ENCODE measurements at places on chromosomes 7 and 10. TPM values are rescaled to one million over a fixed set of nuclear protein-coding genes. Genes with fewer than 3 reads are reported as not detected.

ELN gene
- 4.1 TPM for total RNA-seq

GRCh38 chr7:20798081-20798693, 11.5 kb upstream of the SP8 start:
- peaks cover 62% of the 10 kb centered on the region for H3K27me3 ChIP-seq
- peak overlapping the region; percentile 43 for H3K4me3 ChIP-seq
- no peak overlapping the region for H3K27ac ChIP-seq
- H3K4me1 ChIP-seq: no peaks in the 10 kb centered on the region

ABCC2 gene
- 1.4 TPM for total RNA-seq

PNLIPRP1 gene
- not detected for total RNA-seq

DNA sequence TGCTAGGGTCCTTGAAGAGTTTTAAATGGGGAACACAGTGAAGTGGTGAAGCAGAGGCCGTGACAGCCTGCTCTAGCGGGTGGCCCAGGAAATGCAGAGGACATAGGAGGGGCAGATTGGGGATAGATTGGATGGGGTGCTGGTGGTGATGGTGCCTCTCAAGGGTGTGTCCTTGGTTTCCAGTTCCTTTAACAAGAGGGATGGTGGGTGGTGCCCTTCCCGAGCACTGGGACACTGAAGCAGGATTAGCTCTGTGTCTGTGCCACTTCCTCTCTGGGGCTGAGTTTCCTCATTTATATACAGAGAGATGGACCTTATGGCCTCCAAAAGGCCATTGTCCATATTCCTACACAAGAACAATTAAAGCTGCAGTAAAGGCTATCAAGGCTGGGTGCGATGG, 285.5 kb downstream of the TCF7L2 start:
- no peaks in the 10 kb centered on the region for H3K36me3 ChIP-seq
- no peaks in the 10 kb centered on the region for H3K27me3 ChIP-seq
- H3K4me1 ChIP-seq: no peaks in the 10 kb centered on the region
- no peak overlapping the region for H3K27ac ChIP-seq
- DNase-seq: no peak

GRCh38 chr7:2984091-2984490, 59.6 kb downstream of the CARD11 start:
- H3K4me1 ChIP-seq: no peaks in the 10 kb centered on the region
- no peak overlapping the region for H3K27ac ChIP-seq
- H3K4me3 ChIP-seq: no peak overlapping the region
- H3K27me3 ChIP-seq: no peaks in the 10 kb centered on the region
- DNase-seq: no peak
- no peaks in the 10 kb centered on the region for H3K36me3 ChIP-seq

DNA sequence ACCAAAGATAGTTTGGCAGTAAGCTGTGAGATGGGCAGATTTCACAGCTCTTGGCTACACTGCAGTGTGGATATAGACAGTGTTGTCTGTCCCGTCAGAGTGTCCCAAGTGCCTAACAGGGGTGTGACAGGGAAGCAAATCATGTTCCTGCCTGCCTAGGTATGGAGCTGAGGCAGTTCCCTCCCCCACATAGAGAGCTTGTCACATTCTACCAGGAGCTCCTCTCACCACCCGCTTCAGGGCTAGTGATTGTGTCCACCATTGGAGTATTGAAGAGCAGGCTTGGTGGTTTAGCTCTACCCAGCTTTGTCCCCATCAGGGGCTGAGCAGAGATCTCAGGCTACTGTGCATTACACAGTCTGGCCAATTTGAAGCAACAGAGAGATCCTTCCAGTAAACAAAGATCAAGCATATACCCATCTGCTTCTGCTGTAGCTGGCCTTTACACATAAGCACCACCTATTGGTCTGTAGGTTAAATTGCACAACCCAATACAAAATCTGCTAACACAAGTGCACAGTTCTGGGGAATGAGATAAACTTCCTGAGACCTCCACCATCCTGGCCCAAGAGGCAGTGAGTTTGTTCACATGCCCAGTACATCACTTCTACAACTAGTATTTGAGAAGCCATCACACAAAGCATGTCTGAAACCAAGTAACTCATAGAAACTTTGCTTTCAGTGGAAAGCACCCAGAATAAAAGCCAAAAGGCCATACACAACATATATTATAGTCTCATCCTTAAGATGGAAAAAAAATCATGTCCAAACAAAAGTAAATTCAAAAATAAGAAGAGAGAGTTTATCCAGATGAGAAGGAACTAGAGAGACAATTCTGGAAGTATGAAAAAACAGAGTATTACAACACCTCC, 67.3 kb downstream of the GLCCI1 start:
- H3K27ac ChIP-seq: no peak overlapping the region
- H3K4me3 ChIP-seq: no peak overlapping the region
- no peaks in the 10 kb centered on the region for H3K36me3 ChIP-seq
- DNase-seq: no peak
- no peaks in the 10 kb centered on the region for H3K4me1 ChIP-seq

DNA sequence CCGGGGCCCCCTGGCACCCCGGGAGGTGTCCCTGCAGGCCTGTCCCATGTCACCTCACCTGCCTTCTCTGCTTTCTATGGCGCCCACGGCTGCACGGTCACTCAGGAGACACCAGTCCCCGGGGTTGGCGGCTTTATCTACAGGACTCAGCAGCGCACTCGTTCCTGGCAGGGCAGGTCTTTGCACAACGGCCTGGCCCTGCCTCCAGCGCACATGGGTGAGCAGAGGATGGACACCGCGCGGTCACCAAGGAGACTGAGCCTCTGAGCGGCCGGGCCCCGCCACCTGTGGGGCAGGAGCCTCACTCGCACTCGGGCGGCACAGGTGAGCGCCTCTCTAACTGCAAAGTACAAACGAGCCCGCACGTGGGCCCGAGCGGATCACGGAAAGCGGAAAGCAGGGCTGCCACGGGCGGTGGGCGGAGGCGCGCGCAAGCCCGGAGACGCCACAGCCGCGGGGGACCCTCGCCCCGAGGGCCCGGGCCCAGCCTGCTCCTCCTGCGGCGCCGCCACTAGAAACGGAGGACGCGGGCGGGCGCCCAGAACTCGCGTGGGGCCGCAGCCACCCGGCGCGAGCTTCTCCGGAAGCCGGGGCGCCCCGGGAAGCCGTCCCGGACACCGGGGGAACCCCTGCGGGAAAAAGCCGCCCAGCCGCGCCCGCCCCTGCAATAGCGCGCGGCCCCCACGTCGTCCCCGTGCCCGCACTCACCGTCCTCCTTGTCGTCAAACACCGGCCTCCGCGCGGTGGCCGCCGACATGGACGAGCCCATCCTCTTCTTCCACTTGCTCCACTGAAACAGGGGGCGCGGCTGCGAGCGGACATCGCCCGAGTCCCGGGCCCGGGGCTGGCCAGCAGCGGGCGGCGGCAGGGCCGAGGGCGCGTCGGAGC, 642 bp downstream of the STK32C start:
- H3K27me3 ChIP-seq: no peaks in the 10 kb centered on the region
- H3K27ac ChIP-seq: peak overlapping the region; percentile 7
- H3K36me3 ChIP-seq: no peaks in the 10 kb centered on the region
- peak overlapping the region; percentile 25 for H3K4me3 ChIP-seq

SYT15B gene
- 15.0 TPM for total RNA-seq

GRCh38 chr10:23345861-23346260, 1.3 kb upstream of the C10orf67 start:
- H3K27ac ChIP-seq: no peak overlapping the region
- H3K4me3 ChIP-seq: no peak overlapping the region

DNA sequence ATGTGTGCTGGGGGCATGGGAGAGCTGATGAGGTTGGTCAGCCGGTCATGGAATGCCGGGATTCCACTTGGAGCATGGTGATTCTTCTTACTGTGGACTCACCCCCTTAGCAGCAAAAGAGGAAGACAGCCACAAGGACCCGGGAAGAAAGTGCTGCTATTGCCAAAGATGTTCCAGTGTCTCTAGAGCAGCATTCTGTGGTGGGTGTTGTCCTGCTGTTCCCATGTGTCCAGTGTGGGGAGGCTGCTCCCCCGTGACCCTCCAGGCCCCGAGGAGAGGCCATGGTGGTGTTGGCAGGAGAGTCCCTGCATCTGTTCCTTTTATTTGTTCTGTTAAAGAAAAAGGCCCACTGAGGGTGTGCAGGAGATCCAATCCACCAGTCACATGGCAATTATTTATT, 499.4 kb downstream of the RPS24 start:
- no peak overlapping the region for H3K4me3 ChIP-seq
- DNase-seq: no peak
- H3K27ac ChIP-seq: no peak overlapping the region
- no peaks in the 10 kb centered on the region for H3K36me3 ChIP-seq
- no peaks in the 10 kb centered on the region for H3K4me1 ChIP-seq

GRCh38 chr10:117186832-117187615, 10.3 kb upstream of the KCNK18 start:
- no peak for DNase-seq
- no peaks in the 10 kb centered on the region for H3K36me3 ChIP-seq
- H3K4me3 ChIP-seq: no peak overlapping the region
- no peak overlapping the region for H3K27ac ChIP-seq

GFRA1 gene
- total RNA-seq: 2.6 TPM

- no peaks in the 10 kb centered on the region for H3K36me3 ChIP-seq
- no peak overlapping the region for H3K4me3 ChIP-seq
- no peaks in the 10 kb centered on the region for H3K27me3 ChIP-seq
These were observed 11.4 kb upstream of the TACR2 start for GRCh38 chr10:69428165-69428564.

POLL gene
- total RNA-seq: 11.8 TPM

STRA8 gene
- not detected for total RNA-seq

GRCh38 chr10:131237991-131238651, 73.4 kb downstream of the TCERG1L start:
- no peak for DNase-seq
- H3K36me3 ChIP-seq: no peaks in the 10 kb centered on the region
- H3K27me3 ChIP-seq: no peaks in the 10 kb centered on the region
- H3K4me3 ChIP-seq: no peak overlapping the region

DNA sequence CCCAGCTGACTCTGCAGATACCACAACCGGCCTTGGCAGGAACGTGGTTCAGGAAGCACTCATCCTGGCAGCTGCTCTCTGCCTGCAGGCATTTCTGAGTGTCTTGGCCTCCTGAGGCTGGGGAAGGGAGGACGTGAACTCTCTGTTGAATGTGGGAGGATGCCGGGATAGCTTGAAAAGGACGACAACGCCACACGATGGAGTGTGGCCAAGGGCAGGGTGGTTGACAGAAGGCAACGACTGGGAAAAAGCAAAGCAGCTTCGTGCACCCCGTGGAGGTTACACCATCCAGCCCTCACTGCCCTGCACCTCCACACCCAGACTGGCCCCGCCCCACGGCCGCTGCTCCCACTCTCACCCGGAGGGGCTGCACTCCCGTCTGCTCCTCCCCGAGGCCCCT, 466.1 kb upstream of the FOXK1 start:
- no peak overlapping the region for H3K27ac ChIP-seq
- DNase-seq: no peak
- H3K4me1 ChIP-seq: no peaks in the 10 kb centered on the region
- H3K4me3 ChIP-seq: no peak overlapping the region
- no peaks in the 10 kb centered on the region for H3K27me3 ChIP-seq

- no peaks in the 10 kb centered on the region for H3K27me3 ChIP-seq
- no peak overlapping the region for H3K4me3 ChIP-seq
- DNase-seq: no peak
- no peaks in the 10 kb centered on the region for H3K36me3 ChIP-seq
- no peaks in the 10 kb centered on the region for H3K4me1 ChIP-seq
These were observed 225.0 kb downstream of the CALN1 start for GRCh38 chr7:72187179-72187578.

AGAP6 gene
- 19.7 TPM for total RNA-seq
